ENCODE measurements at places on chromosomes 3 and 15. TPM values are rescaled to one million over a fixed set of nuclear protein-coding genes. Genes with fewer than 3 reads are reported as not detected.

- DNase-seq: no peak
- no peak overlapping the region for H3K27ac ChIP-seq
- no peak overlapping the region for H3K4me3 ChIP-seq
- H3K4me1 ChIP-seq: no peaks in the 10 kb centered on the region
- no peaks in the 10 kb centered on the region for H3K36me3 ChIP-seq
- H3K27me3 ChIP-seq: no peaks in the 10 kb centered on the region
Observed at GRCh38 chr3:70096376-70097066, 97.0 kb downstream of the SAMMSON start.

- DNase-seq: no peak
- H3K4me1 ChIP-seq: no peaks in the 10 kb centered on the region
- H3K27me3 ChIP-seq: peaks cover 3% of the 10 kb centered on the region
- no peak overlapping the region for H3K27ac ChIP-seq
Observed at GRCh38 chr3:122023335-122023910, 1.4 kb upstream of the ILDR1 start.

DNA sequence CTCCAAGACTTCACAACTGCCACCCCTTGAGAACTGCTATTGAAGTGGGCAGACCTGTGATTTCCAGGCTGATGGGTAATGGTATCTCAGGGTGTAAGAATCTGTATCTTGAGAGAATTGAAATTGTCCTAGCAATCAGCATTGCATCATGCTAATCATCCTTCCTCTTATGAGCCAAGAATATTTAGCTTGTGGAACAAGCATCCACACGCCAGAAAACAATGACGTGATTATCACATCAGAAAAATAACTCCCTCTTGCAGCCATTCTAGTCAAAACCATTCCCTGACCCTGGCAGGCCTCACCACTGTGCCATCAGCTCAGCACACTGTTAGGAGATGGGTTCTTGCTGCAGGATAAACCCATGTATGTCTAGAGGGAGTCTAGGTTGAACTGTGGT lies 6.7 kb downstream of the BCL2L10 start:
- peaks cover 5% of the 10 kb centered on the region for H3K36me3 ChIP-seq
- H3K4me3 ChIP-seq: no peak overlapping the region
- H3K27me3 ChIP-seq: peaks cover 10% of the 10 kb centered on the region
- no peak for DNase-seq
- H3K4me1 ChIP-seq: peaks cover 3% of the 10 kb centered on the region

Gene IMPG2
- 0.04 TPM for polyA plus RNA-seq

- H3K36me3 ChIP-seq: no peaks in the 10 kb centered on the region
- H3K27ac ChIP-seq: no peak overlapping the region
- no peaks in the 10 kb centered on the region for H3K4me1 ChIP-seq
- no peak for DNase-seq
- H3K27me3 ChIP-seq: peaks cover 8% of the 10 kb centered on the region
- H3K4me3 ChIP-seq: no peak overlapping the region
Observed at GRCh38 chr15:70324001-70324974, 226.6 kb upstream of the TLE3 start.

- peaks cover 3% of the 10 kb centered on the region for H3K27me3 ChIP-seq
- no peak overlapping the region for H3K27ac ChIP-seq
- H3K36me3 ChIP-seq: peaks cover 4% of the 10 kb centered on the region
Observed at GRCh38 chr3:105304487-105304886, 62.2 kb upstream of the ALCAM start.

Gene CACNA2D3
- polyA plus RNA-seq: 4.6 TPM

Gene ABTB1
- 71.9 TPM for polyA plus RNA-seq

Gene SEMA6D
- not detected for polyA plus RNA-seq

GRCh38 chr3:150764566-150764965 lies 1.6 kb upstream of the SIAH2 start:
- H3K4me1 ChIP-seq: peaks cover 37% of the 10 kb centered on the region
- no peak for DNase-seq
- peaks cover 11% of the 10 kb centered on the region for H3K27me3 ChIP-seq
- peak overlapping the region; percentile 98 for H3K27ac ChIP-seq
- H3K36me3 ChIP-seq: no peaks in the 10 kb centered on the region

DNA sequence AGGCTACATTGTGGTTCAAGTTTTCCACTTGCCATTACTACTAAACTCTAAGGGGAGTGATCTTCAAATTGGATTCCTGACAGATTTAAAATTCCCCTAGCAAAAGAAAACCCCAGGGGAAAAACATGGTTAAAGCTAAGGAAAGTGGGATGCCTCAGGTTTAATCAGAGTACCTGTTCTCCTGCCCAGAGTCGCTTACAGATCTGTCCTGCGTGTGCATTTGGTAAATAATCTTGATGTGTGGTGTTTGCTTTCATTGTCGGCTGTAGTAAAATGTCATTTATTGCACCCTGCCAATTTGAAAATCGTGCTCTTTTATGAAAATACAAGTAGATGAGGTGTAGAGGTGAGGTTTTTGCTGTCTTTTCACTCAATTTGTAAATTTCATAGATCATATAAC lies 323.4 kb downstream of the PTPRG start:
- no peak overlapping the region for H3K4me3 ChIP-seq
- H3K27ac ChIP-seq: no peak overlapping the region
- no peaks in the 10 kb centered on the region for H3K27me3 ChIP-seq

Gene OR5K2
- not detected for polyA plus RNA-seq

- peaks cover 21% of the 10 kb centered on the region for H3K27me3 ChIP-seq
- peaks cover 16% of the 10 kb centered on the region for H3K4me1 ChIP-seq
- H3K4me3 ChIP-seq: peak overlapping the region; percentile 51
- H3K36me3 ChIP-seq: no peaks in the 10 kb centered on the region
- DNase-seq: no peak
Observed at GRCh38 chr15:90667073-90667754, 49.9 kb upstream of the BLM start.

DNA sequence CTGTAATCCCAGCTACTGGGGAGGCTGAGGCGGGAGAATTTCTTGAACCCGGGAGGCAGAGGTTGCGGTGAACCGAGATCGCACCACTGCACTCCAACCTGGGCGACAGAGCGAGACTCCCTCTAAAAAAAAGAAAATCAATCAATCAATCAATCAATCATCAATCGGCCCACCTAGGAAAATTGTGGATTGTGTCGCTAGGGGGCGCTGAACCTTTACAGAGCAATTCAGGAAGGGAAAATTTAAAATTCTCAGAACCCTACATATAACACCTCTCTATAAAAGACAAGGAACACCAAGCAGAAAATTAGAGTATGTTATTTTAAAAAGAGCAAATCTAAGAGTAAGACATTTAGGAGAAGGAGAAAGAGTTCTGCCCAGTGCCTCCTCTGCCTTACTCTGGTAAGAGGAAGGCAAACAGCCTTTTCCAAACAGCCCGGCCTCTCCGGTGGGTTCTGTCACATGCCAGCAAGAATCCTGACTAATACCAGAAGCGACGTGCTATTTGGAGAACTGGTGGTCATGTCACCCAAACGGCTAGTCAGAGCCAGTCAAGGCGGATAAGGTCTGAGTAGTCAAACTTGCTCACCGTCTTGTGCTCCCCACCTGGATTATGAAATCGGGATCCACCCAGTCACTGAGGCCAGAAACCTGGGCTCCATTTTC lies 22.3 kb upstream of the SMCO1 start:
- H3K4me3 ChIP-seq: no peak overlapping the region
- H3K36me3 ChIP-seq: no peaks in the 10 kb centered on the region
- H3K27ac ChIP-seq: no peak overlapping the region
- peak; percentile 28 for DNase-seq
- no peaks in the 10 kb centered on the region for H3K27me3 ChIP-seq

Measured in immature natural killer cell (primary cell).